ENCODE measurements at places on chromosomes 11 and 22.

GRCh38 chr11:84608837-84609196, 1018.3 kb downstream of the DLG2 start:
- no peak for DNase-seq

- no peak for DNase-seq
These were observed 14.8 kb downstream of the FRMD8 start for GRCh38 chr11:65401073-65401802.

- no peak for DNase-seq
These were observed 19.2 kb upstream of the CASP12 start for GRCh38 chr11:104917271-104918112.

DNA sequence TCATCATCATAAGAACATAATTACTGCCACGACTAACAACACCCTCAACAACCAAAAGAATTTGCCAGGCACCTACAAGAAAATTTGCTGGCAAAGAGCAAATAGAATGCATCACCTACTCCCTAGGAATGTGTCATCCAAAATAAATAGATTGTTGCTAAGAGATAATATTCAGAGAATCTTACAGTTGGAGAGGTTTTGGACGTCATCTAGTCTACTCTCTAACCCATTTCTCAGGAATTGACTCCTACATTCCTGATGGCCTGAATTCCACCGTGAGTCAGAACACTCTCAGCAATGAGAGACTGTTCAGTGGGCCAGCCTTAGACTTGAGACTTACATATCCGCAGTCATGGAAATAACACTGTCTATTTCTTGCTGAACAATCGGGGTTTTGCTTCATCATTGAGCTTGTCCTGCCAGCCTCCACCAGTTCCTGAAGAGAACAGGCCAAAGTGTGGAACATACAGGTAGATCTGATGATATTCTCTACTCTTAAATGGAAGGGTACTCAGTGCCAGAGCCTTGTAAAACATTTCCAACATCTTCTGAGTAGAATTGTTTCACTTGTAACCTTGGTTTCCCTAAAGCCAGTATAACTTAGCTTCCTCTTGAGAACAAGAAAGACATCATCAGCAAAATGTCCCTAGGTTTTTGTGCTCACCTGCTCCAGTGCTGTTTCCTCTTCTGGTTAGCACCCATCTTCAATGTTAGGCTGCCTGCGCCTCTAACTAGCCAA, 8.3 kb downstream of the KIRREL3 start:
- no peak for DNase-seq

DNA sequence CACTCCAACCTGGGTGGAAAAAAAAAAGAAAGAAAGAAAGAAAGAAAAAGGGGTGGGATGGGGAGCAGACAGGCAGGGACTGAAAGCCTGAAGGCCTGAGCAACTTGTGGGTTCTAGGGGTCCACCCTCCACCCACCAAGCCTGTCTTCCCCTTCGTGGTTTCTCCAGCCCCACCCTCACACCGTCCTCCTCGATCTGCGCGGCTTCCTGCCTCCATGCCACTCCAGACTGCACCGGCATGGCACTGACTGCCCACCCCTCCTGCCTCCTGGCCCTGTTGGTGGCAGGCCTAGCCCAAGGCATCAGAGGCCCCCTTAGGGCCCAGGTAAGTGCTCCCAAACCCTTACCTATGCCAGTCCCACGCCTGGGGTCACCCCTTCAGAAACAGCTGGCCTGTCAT, at the start of gene CTSW:
CTSW (plus strand) TSS at position 221 of the 400 bp plus-strand sequence; CDS start at position 239, 18 bp downstream.
- no peak for DNase-seq

GRCh38 chr11:30487200-30487898, 98.8 kb downstream of the MPPED2 start:
- DNase-seq = no peak

DNA sequence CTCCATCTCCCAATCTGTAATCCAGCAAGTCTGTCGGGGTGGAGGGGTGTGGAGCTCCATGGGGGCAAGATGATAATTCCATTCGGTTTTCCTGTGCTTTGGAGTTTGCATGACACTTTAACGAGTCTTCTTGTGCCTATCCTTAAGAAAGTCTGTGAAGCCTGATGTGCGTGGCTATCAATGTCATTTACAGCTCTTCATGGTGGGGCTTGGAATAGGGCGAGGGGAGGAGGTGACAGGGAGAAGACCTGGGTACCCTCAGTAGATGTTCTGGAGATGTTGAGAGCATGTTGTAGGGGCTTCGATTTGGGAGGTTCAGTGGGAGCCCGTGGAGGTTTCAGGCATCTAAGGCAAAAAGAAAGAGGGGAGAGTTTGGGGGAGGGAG, 579 bp upstream of the PHLDB1 start:
- no peak for DNase-seq

DNA sequence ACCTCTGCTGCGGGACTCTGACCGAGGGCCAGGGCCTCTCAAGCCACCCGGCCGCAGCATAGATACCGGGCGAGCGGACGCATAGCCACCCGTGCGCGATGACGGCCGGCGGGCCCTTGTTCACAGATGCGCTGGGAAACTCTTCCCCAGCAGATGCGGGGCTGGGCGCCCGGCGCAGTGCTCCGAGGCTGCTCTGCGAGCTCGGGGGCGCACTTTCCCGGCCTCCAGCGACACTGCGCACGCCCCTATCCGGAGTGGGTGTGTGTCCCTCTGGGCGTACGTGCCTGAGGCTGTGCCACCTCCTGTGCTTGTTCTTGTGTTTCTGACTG, 104.7 kb upstream of the E2F8 start:
- DNase-seq = no peak

DNA sequence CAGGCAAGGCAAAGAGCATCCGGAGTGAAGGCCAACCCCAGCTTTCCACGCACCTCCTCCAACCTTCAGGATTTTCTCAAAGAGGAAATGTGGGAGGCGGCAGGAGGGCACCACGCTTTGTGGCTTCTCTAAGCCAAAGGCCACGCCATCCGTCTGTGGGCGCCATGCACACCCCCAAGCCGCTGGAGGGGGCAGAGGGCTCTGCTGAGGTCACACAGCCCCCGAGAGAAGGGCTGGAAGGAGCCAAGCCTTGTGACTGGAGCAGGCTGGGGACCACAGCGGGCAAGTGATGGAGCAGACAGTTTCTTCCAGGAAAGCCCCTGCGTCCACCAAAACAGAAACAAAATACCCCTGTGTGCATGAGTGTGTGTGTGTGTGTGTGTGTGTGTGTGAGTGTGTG, 527.4 kb downstream of the BRD1 start:
- DNase-seq = no peak
